ENCODE measurements at places on chromosomes 3 and 15. TPM values are rescaled to one million over a fixed set of nuclear protein-coding genes. Genes with fewer than 3 reads are reported as not detected.

DNA sequence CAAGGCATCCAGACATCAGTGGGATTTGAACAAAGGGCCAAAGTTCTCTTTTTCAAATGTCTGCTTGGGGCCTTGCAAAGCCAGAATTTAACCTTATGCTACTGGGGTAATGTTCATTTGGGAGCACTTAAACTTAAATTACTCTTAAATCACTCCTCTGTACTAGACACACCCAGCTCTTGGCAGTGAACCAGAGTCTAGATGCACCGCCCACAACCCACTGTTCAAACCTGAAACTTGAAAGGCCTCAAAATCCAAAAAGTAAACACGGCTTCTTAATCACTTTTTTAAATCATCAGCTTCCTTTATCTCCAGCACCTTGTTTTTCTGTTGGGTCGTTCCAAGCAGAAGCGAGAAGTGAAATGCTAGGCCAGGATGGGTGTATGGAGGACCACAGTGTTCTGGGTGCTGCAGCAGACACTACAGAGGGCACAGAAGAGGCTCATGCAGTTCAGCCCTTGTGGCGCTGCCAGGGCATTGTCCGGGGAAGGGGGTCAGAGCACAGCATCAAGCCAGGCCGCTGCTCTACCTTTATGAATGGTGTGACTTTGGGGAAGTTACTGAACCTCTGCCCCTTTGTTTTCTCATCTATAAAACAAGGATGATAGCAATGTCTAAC, 28.8 kb downstream of the MECOM start:
- no peak overlapping the region for H3K4me3 ChIP-seq
- H3K27me3 ChIP-seq: no peaks in the 10 kb centered on the region
- DNase-seq: peak; percentile 12
- H3K36me3 ChIP-seq: no peaks in the 10 kb centered on the region

GRCh38 chr15:100902436-100903167, 16.6 kb upstream of the LRRK1 start:
- H3K4me3 ChIP-seq: no peak overlapping the region
- peak; percentile 92 for DNase-seq
- no peaks in the 10 kb centered on the region for H3K27me3 ChIP-seq
- H3K27ac ChIP-seq: peak overlapping the region; percentile 54
- H3K36me3 ChIP-seq: no peaks in the 10 kb centered on the region

DNA sequence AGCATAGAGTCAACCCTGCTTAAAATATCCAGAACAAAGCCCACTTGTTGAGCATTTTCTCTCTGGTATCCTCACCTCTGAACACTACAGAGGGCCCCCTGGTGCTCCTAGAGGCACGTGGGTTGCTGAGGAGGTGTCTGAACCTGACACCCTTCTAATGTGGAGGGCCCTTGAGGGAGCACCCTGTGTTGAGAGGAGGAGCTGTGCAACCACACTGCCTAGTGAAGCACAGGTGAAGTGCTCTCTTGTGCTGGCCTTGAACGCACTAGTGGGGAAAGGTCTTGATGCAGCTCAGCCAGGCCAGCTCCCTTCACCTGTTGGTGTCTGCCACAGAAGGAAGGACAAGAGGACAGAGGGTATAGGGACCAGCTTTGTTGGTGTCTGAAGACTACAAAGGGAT, 51.9 kb downstream of the CCK start:
- H3K27me3 ChIP-seq: no peaks in the 10 kb centered on the region
- DNase-seq: peak; percentile 77
- H3K36me3 ChIP-seq: peaks cover 24% of the 10 kb centered on the region
- H3K27ac ChIP-seq: no peak overlapping the region

GRCh38 chr15:74147051-74147450, 16.7 kb downstream of the ISLR2 start:
- H3K36me3 ChIP-seq: no peaks in the 10 kb centered on the region
- H3K4me1 ChIP-seq: no peaks in the 10 kb centered on the region
- no peak for DNase-seq
- H3K4me3 ChIP-seq: no peak overlapping the region
- no peaks in the 10 kb centered on the region for H3K27me3 ChIP-seq

GRCh38 chr3:148816427-148816826, 11.2 kb upstream of the CPB1 start:
- H3K36me3 ChIP-seq: no peaks in the 10 kb centered on the region
- H3K4me1 ChIP-seq: no peaks in the 10 kb centered on the region
- DNase-seq: no peak
- H3K27me3 ChIP-seq: no peaks in the 10 kb centered on the region

GRCh38 chr3:126798521-126798920, 94.5 kb downstream of the CHCHD6 start:
- H3K4me1 ChIP-seq: no peaks in the 10 kb centered on the region
- H3K4me3 ChIP-seq: no peak overlapping the region
- no peak for DNase-seq
- H3K27ac ChIP-seq: no peak overlapping the region

GRCh38 chr3:50221051-50221410, 15.0 kb upstream of the GNAI2 start:
- no peak for DNase-seq
- no peaks in the 10 kb centered on the region for H3K36me3 ChIP-seq
- H3K27ac ChIP-seq: no peak overlapping the region
- peaks cover under 1% of the 10 kb centered on the region for H3K4me1 ChIP-seq

ITGB5 gene
- total RNA-seq: 122 TPM

DNA sequence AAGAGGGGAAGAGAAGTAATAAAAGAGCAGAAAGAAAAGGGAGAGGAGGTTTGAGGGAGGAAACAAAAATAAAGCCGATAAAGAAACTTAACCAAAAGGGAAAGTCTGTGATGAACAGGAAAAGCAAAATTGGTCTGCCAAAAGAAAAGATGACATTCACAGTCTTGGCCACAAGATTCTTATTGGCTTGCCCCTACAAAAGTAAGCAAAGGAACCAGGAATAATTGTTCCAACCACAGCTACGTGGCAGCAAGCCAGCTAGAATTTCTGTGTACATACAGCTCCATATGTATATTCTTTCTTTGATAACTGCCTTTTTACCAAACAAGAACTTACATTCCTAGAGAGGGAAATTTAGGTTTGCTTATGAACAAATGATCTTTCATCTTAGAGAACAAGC, 79.6 kb downstream of the MLH1 start:
- no peak overlapping the region for H3K4me3 ChIP-seq
- H3K27me3 ChIP-seq: no peaks in the 10 kb centered on the region
- no peak for DNase-seq
- no peak overlapping the region for H3K27ac ChIP-seq
- no peaks in the 10 kb centered on the region for H3K4me1 ChIP-seq
- H3K36me3 ChIP-seq: peaks cover 6% of the 10 kb centered on the region

ERICH6 gene
- total RNA-seq: 0.11 TPM

GRCh38 chr3:192917028-192917403, 640 bp downstream of the MB21D2 start:
- peak overlapping the region; percentile 43 for H3K4me3 ChIP-seq
- peaks cover 6% of the 10 kb centered on the region for H3K4me1 ChIP-seq
- DNase-seq: peak; percentile 87

CHDH gene
- 26.9 TPM for total RNA-seq

DNA sequence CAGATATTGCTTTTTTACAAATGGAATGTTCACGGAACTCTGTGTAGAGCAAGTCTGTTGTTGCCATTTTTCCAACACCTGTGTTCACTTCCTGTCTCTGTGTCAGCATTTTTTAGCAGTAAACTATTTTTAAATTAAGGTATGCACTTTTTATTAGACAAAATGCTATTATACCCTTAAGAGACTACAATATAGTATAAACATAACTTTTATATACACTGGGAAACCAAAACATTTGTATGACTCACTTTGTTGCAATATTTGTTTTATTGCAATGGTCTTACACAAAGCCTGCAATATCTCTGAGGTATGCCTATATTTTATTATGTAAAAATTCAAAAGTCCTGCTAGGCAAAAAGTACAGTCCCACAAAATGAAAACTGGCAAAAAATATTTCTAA, 39.8 kb upstream of the FGF7 start:
- no peaks in the 10 kb centered on the region for H3K36me3 ChIP-seq
- no peak overlapping the region for H3K4me3 ChIP-seq
- H3K27me3 ChIP-seq: no peaks in the 10 kb centered on the region
- H3K27ac ChIP-seq: no peak overlapping the region
